ENCODE measurements at places on chromosomes 7 and 10.
A peak's percentile ranks its signal among the peaks of the same experiment; 100 is the strongest.

- DNase-seq, result no peak
Observed at GRCh38 chr10:118605694-118606093, 10.2 kb upstream of the PRLHR start.

DNA sequence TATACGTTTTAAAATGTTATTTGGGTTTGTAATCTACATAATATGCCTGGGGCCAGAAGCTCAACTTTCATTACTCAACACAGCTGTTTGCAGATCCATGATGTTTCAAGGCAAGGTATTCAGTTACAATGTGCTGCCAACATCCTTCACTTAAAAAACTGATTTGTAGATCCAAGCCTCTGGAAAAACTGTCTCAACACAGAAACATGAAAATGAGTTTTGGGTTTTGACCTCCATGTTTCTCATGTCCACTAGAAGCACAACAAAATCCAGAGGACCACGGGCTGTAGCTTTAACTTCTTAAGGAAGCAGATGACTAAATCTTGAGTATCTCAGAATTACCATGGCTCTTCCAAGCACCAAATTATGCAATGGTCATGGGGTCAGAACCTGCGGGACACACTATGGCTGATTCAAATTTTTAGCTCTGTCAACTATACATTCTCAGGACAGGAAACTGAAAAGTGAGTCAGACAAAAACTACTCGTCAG lies 247.1 kb upstream of the GRB10 start:
- peak; percentile 33 for DNase-seq

- no peak for DNase-seq
Observed at GRCh38 chr7:6276911-6277408, 4.5 kb upstream of the CYTH3 start.

DNA sequence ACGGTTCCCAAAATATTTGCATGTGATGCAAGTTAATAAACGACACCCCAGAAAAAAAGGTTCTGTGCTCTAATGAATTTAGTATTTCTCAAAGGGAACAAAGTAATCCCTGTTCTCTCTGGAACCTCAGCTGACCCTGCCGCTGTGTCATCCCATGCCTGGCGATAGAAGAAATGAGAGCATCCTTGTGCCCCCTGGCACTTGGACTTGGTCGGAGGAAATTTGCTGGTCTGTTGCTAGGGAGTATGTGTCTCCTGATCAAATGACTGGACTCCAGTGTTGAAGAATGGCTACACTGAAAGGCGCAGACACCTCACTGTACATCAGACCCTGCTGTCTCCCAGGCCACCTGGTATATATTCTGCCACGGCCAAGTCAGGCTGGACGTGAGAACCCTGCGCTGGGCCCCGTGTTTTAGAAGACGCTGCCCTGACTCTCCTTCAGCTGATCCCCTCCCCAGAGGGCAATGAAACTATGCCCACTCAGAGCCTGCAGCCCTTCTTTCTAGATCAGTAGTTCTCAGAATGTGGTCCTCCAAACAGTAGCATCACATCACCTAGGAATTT lies 67.2 kb downstream of the THNSL1 start:
- DNase-seq, result no peak

GRCh38 chr7:5629941-5630340 lies 151.5 kb downstream of the RNF216 start:
- DNase-seq, result no peak

DNA sequence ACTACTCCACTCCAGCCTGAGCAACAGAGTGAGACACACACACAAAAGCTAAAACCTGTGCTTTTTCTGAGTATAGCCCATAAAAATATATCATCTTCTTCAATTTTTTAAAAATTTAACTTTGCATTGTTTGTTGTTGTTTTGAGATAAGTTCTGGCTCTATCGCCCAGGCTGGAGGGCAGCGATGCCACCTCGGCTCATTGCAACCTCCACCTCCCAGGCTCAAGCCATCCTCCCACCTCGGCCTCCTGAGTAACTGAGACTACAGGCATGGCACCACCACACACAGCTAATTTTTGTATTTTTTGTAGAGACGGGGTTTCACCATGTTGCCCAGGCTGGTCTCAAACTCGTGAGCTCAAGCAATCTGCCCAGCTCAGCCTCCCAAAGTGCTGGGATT lies 14.3 kb upstream of the TLX1 start:
- DNase-seq, result no peak

DNA sequence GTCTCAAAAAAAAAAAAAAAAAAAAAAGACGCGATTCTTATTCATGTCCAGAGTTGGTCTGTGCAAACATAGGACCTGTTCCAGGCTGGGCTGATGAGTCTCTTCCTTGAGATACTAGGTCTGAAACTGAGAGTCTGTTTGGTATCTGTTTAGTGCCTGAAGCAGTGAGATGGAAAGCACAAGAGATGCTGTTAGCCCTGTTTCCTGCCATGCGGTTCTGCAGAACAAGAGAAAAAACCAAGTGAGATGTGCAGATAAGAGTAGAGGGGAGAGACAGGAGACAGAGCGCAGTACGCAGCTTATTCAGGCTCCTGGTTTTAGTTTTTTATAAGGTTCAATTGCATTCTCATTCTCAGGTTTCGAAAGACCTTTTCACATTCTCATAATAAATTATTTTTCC lies 85.8 kb upstream of the PRKCQ start:
- no peak for DNase-seq

- DNase-seq, result no peak
Observed at GRCh38 chr10:61283481-61284221, 169.5 kb downstream of the TMEM26 start.

- DNase-seq, result no peak
Observed at GRCh38 chr10:90598513-90598912, 259.3 kb downstream of the HTR7 start.

GRCh38 chr10:101655570-101655969 lies 39.4 kb downstream of the FBXW4 start:
- no peak for DNase-seq

DNA sequence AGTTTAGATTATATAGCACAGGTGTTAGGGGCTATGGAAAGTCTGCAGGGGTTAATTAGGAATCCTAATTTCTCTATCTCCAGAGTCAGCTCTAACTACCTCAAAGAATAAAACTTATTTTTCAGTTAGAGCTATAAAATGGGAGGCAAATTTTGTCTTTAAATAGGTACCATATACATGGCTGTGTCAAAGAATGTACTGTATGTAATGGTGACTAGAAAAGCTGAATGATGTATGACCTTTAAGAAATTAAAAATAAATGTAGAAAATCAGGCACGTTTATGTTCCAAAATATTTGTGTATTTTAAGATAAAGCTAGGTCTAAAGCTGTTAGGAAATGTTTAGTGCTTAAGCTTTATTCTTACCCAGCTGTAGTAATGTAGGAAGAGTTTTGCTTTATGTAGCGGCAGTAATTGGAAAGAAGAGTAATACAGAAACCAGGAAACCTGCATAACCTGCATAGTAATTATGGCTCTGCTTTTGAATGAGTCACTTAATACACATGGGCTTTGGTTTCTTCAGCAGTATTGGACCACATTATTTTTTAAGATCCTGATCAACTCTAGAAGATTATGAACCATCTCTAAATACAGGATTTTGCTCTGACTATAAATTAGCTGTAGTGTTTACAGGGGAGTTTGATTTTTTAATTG lies 85.0 kb downstream of the KMT2E start:
- no peak for DNase-seq

DNA sequence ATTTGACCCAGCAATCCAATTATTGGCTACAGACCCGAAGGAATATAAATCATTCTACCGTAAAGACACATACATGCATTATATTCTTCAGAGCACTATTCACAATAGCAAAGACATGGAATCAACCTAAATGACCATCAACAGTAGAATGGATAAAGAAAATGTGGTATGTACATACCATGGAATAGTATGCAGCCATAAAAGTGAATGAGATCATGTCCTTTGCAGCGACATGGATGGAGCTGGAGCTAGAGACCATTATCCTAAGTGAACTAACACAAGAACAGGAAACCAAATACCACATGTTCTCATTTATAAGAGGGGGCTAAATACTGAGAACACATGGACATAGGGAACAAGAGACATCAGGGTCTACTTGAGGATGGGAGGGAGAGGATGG lies 44.0 kb downstream of the LMBR1 start:
- no peak for DNase-seq

GRCh38 chr7:116231543-116231942 lies 21.2 kb downstream of the TES start:
- no peak for DNase-seq

DNA sequence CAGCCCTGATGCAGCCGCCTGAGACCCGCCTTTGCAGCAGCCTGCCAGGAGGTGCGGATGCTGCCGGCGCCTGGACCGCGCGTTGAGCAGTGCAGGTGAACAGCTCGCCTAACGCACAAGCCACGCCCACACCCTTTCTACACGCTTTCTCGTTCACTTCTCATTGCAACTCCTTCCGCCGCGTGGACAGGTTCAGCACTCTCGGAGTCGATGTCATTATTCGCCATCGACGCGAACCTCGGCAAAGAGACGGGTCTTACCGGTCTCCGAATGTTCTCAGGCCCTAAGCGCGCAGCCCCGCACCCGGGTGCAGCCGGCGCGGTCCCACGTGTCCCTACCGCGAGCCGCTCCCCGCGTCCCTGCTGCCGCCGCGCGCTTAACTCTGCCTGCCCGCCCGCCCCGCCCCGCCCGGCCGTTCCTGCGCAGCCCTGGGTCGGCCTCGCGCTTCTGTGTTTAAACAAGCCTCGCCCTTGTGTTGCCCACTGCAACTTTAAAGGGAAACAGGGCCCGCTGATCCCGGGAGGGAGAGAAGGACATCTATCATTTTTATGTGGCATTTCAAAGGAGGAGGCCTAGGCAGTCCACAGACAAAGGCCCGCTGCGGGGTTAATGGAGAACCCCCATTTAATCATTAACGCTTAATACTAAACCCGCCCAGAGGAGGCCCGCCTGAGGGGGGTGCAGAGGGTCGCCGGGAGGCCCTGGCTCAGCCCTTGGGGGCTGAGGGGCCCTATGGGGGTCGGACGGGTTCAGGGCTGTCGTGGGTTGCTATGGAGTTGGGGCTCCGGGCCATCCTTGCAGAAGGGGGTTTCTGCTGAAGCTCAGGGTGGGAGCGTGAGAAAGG lies 128.5 kb downstream of the WDR11 start:
- DNase-seq, result no peak

DNA sequence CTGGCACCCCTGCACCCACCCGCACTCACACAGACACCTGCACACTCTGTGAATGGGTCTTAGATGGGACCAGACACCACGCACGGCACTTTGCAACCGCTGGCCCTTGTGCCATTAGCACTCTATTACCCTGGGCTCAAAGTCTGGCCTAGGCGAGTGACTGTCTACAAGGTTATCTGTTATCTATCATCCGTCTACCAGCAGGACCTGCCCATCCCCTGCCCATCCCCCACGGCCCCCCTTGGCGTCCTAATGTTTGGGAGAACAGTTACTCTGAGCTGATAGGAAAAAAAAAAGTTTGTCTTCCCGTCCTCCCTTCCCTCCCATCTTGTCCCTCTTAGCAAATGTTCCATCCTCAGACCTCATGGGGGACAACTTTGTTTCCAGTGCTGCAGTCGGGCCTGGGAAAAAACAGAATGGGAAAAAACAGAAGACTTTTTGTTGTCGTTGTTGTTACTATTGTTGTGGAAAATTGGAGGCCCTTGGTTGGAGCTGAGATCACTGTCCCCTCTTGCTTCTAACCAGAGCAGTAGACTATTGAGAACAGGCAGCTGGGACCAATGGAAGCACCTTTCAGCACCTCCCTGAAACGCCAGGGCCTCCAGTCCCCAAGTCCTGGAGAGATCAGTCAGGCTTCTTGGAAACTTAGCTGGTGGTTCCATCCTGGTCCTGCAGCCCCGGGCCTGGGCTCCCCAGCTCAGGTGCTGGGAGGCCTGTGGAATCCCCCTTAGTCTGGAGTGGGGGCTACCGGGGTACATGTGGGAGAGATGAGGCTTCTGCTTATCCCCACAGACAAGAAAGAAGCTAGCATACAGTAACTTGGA lies 12.2 kb downstream of the UNCX start:
- no peak for DNase-seq

DNA sequence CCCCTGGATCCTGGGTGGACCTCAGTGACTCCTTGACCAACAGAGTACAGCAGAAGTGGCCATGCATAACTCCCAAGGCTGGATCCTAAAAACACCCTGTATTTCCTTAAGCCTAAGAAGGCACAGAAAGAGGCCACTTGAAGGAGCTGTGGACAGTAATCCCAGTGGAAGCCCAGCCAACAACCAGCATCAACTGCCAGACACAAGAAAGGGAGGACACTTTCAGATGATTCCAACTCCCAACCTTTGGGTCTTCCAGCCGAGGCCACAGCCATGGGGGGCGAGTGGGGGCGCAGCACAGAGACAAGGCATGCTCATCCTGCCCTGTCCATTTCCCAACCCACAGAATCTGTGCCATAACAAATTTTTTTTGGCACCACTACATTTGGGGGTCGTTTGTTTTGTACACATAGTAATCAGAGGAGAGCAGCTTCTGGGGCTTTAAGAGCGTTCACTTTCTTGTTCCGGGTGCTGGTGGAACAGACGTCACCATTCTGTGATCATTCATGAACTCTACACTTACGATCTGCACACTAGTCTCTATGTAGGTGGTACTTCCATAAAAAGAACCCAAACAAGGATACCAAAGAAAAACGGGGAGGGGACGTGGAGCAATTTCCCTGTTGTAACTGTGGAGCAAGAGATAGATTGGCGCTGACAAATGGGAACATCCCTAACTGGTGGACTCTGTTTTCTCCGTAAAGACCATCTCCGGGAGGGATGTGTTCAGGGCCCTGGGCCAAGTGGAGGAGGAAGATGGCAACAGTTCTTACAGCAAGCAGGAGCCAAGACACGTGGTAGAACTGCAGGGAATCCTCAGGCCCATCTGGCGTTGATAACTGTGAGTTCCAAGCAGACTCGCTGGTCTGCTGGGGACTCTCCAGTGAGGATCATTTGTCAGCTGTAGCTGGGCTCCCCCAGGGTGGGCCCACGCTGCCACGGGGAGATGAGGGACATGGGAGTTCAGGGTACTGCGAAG lies 6.0 kb upstream of the SLC29A3 start:
- peak; percentile 85 for DNase-seq

GRCh38 chr7:101884671-101885596 lies 67.5 kb downstream of the CUX1 start:
- no peak for DNase-seq

GRCh38 chr7:99396418-99397296 lies 11.7 kb downstream of the PDAP1 start:
- no peak for DNase-seq

DNA sequence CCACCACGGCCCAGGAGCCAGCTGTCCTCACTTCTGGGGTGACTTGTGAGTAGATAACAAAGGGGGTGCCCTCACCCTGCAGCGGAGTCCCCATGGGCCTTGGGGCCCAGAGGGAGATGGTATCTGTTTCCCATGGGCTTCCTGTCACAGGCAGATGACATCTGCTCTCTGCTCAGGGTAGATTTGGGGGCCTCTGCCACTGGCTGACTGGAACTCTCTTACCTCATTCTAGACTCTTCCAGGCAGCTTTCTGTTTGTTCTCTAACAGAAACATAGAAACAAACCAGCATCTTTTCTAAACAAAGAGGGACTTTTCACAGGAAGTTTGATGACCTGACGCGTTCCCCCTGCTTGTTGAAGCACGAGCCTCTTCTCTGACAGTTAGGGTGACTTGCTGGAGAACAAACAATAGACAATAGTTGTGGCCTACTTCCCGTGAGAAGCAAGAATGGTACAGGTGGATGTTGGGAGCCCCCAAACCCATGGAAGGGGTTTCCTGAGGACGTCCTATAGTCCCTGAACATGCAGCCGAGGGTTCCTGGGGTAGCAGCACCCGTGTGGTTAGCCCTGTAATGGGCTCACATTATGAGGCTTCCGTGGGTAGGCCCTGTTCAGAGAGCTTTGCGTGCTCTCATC lies 61.6 kb downstream of the GRK5 start:
- no peak for DNase-seq

GRCh38 chr7:98334081-98334480 lies 52.6 kb downstream of the BRI3 start:
- no peak for DNase-seq

All from left forelimb (tissue), 1 donor.